ENCODE measurements at places on chromosomes 5 and 9.

DNA sequence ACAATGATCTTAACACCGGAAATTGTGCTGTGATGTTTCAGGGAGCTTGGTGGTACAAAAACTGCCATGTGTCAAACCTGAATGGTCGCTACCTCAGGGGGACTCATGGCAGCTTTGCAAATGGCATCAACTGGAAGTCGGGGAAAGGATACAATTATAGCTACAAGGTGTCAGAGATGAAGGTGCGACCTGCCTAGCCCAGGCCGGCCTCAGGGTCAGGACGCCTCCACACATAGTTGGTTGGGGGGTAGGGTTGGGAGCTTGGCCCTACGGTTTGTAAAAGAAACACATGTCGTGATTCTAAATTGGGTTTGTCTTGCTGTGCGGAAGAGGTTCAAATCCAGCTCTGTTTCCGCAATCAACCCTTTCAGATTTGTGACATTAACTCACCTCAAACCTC, 6.6 kb downstream of the FCN2 start:
- no peak for DNase-seq

DNA sequence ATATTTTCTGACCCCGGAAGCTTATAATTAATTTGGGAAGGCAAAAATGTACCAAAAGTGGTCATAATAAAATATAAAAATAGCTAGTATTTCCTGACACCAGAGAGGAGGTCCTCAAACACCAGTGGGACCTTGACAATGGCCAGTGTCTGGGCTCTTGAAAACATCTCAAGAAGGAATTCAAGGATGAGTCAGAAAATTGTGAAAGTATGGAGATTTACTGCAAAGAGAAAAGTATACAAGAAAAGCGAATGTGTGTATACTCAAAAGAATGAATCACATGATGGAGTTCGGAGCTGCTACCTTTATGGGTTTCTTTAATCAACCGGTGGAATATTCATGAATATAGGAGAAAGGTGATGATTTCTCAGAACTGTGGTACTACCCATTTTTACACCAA, 1709.0 kb upstream of the WWC1 start:
- DNase-seq = no peak

- DNase-seq = no peak
These were observed 662 bp downstream of the SUSD3 start for GRCh38 chr9:93059011-93059714.

DNA sequence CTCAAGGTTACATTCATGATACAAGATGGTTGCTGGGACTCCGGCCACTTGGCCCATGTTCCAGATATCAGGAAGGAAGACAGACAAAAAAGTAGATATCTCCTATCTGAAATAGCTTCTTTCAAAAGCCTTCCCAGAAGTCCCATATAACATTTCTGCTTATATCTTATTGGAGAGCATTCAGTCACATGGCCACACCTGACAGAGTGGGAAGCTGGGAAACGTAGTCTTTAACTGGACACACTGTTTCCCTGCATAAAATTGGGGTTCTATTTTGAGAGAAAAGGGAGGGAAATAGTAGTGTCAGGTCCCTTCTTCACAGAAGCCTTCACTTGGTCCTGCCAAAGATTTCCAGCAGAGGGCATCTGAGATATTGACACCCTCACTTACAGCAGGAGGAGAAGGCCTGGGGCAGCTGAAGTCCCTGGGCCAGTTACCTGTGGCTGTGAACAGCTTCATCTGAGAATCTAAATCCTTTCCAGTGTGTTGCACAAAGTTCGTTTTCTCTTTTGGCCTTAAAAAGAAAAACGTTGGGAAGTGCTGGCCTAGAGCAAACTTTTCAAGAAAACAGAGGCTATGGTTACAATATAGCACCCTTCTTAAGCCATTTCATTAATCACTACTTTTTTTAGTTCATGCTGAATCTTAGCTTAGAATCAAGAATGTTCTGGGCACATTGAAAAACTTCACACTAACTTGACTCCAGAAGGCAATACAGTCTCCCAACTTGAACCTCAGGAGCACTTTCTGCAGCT, 33.5 kb downstream of the SPEF2 start:
- no peak for DNase-seq

- DNase-seq = no peak
These were observed 110.7 kb upstream of the IL12B start for GRCh38 chr5:159440968-159441367.

DNA sequence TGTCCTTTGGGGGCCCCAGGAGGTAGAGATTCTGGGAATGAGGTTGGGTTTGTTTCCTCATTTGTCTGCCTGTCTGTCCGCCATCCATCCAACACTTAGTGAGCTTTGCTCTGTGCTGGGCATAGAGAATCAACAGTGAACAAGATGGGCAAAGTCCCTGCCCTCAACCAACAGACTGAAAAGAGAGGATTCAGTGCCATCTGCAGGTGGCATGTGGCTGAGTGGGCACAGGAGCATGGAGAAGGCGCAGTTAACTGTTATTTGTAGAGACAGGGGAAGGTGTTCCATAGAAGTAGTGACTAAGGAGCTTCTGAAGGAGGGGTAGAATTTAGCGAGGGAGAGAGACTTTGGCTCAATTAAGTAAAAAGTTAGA, 23.1 kb downstream of the POLR1E start:
- no peak for DNase-seq

DNA sequence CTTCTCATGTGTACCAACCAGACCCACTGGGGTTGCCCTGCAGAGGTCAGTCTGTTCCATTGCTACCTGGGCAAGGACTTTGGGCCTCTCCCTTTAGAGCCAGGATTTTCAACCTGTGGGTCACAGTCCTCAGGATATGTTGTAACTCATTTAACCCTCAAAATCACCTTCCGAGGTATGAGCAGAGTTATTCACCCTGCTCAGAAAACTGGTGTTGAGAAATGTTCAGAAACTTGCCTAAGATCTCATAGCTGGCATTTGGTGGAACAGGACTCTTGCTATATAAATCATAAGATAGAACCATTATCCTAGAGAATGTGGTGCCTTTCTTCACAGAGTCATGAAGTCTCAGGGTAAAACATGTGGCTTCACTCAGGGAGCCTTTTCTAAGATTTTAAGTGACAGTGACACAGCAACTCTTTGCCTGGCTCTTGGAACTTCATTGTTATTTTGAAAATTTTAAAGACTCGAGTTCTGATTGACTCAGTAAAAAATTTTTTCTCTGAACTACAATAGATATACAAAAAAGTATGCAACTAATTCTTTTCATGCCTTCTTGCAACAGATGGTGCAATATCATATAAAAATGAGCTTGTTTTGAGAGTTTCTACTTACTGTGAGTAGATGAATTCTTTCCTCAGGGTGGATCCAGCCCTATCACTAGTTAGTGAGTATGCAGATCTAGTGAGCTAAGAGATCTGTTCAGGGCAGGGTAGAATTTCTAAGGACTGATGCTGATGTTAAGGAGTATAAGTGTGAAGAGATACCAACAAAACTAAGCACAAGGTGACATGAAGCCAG, 29.5 kb downstream of the CAST start:
- no peak for DNase-seq

DNA sequence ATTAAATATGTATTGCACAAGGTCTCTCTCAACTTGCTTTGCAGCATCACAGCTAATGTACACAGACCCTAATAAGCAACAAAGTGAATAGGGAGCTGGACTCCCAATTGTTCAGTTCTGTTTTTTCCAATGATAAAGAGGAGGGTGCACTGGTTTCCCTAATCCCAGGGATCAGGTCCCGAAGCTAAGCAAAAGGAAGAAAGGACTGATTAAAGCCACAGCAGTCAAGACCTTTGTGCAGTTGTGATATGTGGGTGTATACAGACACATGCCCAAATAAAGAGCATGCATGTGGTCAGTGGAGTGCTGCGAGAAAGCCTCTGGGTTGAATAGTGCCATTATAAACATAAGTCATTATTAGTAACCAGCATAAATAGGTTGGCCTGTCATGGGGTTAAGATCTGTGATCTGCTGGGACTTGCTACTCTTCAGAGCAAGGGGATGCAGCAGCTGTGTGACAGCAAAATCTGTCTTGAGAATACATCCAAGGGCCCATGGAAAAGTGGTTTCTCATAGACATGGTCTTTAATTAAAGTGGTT, 1863.1 kb upstream of the WWC1 start:
- no peak for DNase-seq

DNA sequence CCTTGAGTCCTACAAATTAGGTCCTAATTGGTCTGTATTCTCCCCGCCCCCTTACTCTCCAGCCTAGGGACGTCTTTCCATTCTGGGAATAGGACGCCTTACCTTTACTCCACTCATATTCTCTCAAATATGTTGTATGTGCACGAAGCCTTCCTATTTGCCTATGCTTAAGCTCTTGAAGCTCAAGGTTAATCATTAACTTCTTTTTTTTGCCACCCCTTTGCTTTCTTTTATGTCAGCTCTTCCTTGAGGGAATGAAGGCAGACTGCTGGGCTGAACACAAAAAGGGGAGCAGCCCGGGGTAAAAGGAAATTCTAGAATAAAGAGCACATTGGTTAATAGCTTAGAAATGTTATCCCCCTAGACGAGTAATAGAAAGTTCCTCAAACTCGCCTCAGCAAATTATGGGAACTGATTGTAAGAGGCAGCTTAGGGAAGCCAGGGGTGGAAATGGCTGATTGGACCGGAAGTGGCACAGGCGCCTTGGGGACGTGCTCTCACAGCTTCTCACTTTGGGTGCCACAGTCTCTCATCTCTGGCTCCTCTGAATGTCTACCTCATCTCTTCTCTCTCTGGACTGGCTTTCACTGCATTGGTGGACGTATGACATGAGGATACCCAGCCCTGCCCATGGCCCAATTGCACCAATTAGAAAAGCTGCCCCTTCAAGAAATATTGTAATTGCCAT, 122.3 kb upstream of the IL12B start:
- no peak for DNase-seq

DNA sequence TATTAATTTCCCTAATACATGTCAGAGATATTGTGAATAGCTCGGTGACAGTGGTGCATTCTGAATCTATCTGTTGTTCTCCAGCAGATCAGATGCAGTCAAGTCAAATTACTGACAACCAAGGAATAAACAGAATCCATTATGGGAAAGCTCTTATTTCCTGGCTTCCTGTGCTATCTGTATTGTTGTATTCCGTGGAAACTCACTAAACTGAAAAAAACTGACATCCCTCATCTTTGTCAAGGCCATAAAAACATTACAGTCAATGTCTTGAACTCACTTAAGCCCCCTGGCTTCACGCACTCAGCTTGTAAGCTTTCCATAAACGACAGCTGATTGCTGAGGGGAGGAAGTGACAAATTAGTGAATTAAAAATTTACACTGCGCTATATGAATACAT, 245.9 kb downstream of the CTNND2 start:
- no peak for DNase-seq

- no peak for DNase-seq
These were observed 97.8 kb downstream of the C9orf152 start for GRCh38 chr9:110110154-110110553.

DNA sequence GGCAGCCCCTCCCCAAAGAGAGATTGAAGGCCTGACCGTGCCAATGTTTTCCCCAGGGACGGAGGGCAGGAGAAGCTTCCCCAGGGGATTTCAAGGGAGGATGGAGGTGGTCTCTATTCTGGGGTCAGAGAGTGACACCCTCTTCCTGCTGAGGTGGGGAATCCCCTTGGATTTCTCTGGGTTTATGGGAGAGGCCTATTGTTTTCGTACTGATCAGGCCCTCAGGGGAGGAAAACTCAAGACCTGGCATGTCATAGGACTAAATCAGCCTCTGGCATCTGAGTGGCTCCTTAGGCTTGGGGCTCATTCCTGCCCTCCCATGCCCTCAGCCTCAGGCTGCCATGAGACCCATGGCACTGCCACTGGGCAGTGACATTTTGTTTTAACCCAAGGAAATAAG, 44.6 kb downstream of the IRF1 start:
- no peak for DNase-seq

DNA sequence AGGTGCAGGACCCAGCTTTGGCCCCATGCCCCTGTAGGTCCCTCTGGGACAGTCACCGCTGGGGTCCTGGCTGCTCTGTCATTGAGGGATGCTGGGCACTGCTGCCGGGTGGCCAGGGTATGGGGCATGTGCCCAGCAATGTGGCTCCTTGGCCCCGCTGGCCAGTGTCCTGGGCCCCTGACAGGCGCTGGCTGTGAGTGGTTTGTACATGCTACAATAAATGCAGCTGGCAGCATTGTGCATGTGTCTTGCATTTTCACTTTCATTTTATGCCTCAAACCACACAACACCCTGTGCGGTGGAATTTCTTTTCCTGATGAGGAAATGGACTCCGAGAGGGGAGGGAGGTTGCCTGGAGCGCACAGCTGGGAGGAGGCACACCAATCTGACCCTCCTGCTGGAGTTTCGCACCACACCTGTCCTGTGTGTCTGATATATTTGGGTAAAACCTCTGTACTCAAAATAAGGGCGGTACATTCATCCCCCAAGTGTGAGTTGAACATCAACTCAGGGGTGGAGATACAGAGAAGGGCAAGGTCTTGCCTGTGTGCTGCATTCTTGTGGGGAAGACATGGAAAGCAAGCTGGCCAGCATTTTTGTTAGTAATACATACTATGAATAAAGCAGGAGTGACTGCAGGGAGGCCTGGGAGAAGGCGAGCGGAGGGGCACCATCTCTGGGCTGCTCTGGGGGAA, 11.7 kb downstream of the TSPAN17 start:
- no peak for DNase-seq

Measured in ascending aorta (tissue), 2 donors.